ENCODE measurements at places on chromosomes 4 and X. TPM values are rescaled to one million over a fixed set of nuclear protein-coding genes. Genes with fewer than 3 reads are reported as not detected.

The ETDB gene
- not detected for total RNA-seq

The UGDH gene
- 28.6 TPM for total RNA-seq

The OTC gene
- not detected for total RNA-seq

The NLRP2B gene
- total RNA-seq, result not detected

The PDHA1 gene
- total RNA-seq, result 249 TPM

The DMRTC1 gene
- total RNA-seq, result not detected

The GABRG1 gene
- not detected for total RNA-seq

The STBD1 gene
- total RNA-seq, result not detected

The FAM200B gene
- 25.0 TPM for total RNA-seq

The CLIC2 gene
- not detected for total RNA-seq

The MAGED4 gene
- 6.6 TPM for total RNA-seq

The CXXC4 gene
- not detected for total RNA-seq

The PPP2R2C gene
- total RNA-seq, result not detected

The CENPC gene
- total RNA-seq, result 55.4 TPM

Measured in OCI-LY7 (cell line).